Activated naive CD8-positive, alpha-beta T cell treated with anti-CD3 and anti-CD28 coated beads, Interleukin-2, amount 10 ng/mL, durations not matched to agents 7 days and 5 days (primary cell): ENCODE measurements at places on chromosomes 5 and 9.

GRCh38 chr5:160970605-160971191 lies 118.7 kb upstream of the ATP10B start:
- no peak for DNase-seq

- no peak for DNase-seq
Observed at GRCh38 chr9:121447321-121447834, 52.3 kb downstream of the GGTA1 start.

- no peak for DNase-seq
Observed at GRCh38 chr5:112154940-112155686, 264.0 kb downstream of the EPB41L4A start.

GRCh38 chr5:138354926-138355378 lies 2.5 kb downstream of the KDM3B start:
- no peak for DNase-seq

DNA sequence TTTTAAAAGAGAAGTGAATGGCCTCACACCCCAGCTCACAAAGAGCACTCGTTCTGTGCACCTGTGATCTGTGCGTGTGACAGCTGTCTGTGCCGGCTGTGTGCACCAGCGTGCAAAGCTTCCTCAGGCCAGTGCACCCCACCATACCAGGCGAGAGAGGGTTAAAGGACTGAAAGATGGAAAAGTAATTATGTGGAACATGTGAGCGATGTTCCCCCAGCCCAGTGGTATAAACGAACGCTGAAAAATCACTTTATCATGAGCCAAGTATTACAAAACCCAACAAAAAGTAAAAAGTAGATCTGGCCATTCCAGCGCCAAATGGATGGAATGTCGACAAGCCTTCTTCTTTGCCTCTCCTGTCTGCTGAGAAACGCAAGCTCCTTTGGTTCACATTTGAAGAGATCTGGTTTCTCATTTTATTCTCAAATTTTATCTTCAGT lies 53.7 kb downstream of the IPPK start:
- no peak for DNase-seq

DNA sequence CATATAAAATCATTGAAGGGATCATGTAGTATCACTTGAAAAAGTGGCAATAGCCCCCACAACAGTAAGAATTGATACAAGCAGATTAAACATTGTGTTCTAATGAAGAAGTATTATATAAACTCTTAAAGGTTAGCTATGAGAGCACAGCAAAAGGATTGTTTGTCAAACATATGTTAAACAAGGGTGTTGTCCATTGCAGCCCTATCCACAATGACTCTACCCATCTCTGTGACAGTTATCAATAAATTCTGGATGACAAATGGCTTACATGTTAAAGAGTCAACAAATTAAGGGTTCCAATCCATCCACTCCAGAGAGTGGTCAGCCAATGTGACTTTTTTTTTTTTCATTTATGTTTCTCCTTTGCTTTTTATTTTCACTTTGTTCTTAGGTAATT lies 238.7 kb downstream of the SEMA5A start:
- no peak for DNase-seq

GRCh38 chr5:163094492-163095180 lies 342.8 kb upstream of the CCNG1 start:
- no peak for DNase-seq

- no peak for DNase-seq
Observed at GRCh38 chr5:44565902-44566301, 176.7 kb upstream of the FGF10 start.

DNA sequence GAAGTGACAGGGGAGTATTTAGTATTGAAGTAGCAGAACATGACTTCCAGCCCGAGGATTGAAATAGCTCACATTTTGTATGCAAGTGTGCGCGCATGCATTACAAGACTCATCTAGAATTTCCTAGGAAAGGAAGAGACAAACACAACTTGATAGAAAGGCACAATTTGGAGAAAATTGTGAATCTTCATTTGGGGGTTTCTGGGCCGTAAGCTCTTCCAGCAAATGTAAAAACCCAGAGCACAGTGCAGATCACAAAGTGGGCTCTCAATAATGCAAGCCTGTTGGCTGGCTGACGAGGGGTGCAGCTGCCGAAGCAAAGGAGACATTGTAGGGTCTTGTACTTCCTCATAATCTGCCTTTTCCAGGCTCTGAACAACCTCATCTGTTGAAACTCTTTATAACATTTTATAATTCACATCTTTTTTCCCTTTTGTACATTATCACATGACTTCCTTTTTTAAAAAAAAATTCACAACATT lies 109.0 kb downstream of the BAAT start:
- DNase-seq = no peak

DNA sequence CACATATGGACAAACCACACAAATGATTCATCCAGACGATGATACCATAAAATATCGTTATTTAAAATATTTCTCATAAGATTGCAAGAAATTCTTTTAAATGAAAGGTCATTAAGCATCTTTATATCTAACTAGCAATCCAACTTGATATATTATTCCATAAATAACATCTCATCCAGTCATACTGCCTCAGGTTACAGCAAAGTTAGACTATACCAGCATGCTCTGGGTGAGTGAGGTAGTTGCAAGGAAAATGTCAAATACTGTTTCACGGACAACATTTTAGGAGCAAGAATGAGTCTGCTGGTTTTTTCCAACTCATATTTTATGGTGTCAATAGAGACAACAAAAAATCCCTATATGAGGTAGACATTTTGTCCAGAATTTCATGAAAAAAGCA lies 200.9 kb upstream of the TRPM3 start:
- no peak for DNase-seq

DNA sequence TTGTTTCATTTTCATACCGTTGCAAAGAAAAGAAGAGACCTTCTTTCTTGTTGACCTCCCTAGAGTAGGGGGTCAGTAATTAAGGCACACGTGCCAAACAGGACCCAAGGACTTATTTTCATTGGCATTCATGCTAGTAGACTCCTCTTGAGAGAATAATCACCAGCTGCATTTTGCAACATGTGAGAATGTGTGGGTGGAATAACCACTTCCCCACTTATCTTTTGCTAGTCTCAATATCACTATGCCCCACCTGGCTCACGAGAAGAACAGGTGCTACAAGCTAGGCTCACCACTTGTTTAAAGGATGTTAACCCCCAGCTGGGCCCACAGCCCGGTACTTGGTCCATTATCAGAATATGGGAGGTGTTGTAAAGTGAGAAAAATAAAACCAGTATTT lies 460.7 kb upstream of the MEF2C start:
- DNase-seq = no peak

DNA sequence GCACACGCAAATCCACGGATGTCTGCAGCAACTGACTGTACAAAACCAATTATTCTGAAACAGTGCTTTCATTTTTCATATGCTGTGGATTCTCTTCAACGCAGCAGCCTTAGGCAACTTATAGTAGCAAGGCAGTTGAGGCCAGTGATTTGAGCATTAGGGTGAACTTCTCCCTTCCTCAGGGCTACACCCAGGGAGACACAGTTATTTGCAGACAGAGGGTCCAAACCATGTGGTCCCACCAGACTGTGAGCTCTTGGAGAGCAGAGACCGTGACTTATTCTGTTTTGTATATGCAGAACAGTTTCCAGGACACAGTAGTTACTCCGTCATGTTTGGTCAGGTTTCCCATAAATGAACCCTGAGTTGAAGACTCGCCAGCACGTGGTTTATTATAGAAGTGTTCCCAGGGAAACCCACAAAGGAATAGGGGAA lies 19.0 kb upstream of the WHRN start:
- no peak for DNase-seq

GRCh38 chr5:124952566-124952965 lies 206.1 kb upstream of the ZNF608 start:
- DNase-seq = no peak

DNA sequence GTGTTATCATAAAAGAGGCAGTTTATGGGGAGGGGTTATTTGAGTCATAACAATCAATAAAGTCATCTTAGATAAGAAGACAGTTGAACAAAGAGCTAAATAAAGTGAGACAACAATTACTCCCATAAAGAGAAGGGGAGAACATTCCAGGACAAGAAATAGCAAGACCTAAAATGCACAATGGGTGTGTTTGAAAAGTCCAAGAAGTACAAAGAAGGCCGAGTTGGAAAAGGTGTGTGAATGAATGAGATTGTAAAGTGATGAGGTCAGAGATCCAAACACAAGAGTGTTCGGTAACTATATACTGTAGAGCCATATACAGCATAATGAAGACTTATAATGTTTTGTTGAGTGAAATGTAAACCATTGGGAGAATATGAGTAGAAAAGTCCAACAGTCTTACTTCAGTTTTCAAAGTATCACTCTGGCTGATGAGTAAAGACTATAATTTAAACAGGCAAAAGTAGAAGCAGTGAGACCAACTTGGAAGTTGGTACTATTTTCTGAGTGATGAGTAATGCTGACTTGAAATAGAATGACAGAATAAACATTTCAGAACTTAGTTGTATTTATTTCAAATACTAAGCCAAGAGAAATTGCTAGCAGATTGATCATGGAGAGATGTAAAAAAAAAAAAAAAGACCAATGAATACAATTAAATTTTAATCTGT lies 868.7 kb upstream of the CDH9 start:
- no peak for DNase-seq

- no peak for DNase-seq
Observed at GRCh38 chr5:111383288-111383970, 128.9 kb downstream of the STARD4 start.

DNA sequence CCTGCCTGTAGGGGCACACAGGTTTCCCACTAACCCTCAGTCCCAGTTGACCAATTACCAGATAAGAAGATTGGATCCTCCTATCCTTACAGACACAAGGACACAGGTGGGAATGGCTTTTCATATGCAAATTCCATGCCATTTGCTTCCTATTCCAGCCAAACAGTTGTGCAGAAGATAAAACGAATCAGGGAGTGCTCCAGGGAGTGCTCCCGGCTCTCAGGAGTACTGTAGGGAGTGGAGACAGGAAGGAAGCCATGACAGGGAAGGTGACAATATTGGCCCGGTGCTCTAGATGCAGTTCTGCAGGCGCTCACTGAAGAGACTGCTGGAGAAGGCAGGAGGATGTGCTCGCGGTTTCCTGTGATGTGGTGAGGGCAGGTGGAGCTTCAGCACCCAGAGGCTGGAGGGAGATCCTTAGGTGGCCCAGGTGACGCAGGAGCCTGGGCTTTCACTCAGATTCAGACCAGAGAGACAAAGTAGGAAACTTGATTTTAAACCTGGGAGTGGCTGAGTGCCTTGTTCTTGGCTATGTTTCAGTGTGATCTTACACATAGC lies 260.0 kb downstream of the AUH start:
- peak; percentile 85 for DNase-seq

DNA sequence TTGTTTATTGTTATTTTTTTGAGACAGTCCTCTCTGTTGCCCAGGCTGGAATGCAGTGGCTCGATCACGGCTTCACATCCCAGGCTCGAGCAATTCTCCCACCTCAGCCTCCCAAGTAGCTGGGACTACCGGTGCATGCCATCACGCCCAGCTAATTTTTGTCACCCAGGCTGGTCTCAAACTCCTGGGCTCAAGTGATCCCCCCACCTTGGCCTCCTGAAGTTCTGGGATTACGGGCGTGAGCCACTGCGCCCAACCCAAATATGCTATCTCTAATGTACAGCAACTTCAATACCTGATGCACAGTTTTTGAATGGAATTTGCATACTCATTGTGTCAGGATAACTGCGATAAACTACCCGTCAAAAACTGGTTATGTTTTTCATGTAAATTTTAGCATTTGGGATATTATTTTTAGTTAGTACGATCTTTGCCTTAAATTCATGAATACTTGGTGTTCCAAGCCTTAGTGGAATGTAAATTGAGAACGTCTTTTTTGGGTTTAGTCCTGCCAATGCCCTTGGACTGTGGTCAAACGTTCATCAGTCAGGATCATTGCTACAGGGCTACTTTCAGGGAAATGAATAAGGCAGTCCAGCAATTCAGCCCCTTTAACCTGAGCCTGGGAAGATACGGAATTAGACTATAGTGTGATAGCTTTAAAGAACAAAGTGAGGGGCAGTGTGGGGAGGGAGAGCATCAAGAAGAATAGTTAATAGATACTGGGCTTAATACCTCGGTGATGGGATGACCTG lies 4.4 kb downstream of the UGCG start:
- DNase-seq = no peak

GRCh38 chr5:178801021-178801420 lies 58.7 kb upstream of the ZNF354B start:
- no peak for DNase-seq

DNA sequence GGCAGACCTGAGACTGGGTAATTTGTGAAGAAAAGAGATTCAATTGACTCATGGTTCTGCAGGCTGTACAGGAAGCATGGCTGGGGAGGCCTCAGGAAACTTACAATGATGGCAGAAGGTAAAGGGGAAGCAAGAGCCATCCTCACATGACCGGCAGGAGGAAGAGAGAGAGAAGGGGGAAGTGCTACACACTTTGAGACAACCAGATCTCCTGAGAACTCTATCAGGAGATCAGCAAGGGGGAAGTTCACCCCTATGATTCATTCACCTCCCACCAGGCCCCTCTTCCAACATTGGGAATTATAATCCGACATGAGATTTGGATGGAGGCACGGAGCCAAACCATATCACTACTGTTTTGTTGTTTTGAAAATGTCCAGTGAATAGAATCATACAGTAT lies 110.2 kb downstream of the DAPK1 start:
- DNase-seq = no peak

GRCh38 chr9:77010527-77010926 lies 8.9 kb upstream of the FOXB2 start:
- no peak for DNase-seq

DNA sequence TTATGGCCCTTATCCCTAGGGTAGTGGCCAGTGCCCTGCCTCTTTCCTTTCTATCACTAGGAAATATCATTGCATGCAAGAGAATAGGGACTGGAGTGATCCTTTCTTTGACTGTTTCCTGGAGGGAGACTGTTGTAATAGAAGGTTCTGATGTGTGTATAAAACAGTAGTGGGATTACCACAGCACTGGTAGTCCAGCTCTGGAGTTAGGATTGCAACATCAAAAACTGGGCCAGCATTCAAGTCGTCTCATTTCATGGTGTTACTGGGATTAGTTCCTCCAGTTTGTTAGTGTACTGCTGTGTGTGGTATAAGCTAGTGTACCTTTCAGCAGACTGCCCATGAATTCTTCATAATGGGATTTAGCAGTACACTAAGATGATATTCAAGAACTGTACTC lies 45.8 kb downstream of the KIAA1958 start:
- DNase-seq = no peak

DNA sequence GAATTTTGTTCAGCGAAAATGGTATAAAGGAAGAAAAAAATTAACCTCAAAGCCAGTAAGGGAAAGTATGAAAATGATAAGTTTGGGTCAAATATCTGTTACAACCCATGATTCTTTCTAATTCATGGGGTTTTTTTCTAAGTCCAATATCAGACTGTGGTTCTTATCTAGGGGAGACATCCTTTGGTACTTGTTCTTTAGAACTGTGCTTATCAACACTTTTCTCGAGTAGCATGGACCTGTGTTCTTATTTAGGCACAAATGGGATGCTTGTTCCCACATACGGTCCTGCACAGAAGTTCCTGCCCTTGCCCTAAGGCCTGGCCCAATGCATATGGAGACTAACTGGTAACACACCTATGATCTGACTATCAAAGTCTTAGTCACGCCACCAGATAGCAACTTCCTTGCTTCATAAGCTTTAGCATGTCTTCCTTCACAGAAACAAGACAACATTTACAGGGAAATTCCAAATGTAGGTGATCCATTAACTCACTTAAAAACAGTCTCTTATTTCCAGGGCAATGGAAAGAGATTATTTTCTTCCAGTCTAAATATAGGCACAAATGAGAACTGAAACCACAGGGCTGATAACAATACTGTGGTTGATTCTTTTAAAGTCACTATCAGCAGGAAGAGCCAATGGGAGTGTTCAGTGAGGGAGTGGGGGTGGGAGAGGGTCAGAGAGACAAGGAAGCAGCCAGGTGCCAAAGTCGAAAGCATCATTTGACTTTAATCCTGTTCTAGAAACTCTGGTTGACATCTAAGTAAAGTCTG lies 268.8 kb upstream of the ANKRD55 start:
- DNase-seq = no peak

GRCh38 chr9:78694974-78695373 lies 398.0 kb downstream of the PSAT1 start:
- no peak for DNase-seq
